NCI-H69 (cell line): ENCODE measurements at places on chromosomes 2 and 18.

DNA sequence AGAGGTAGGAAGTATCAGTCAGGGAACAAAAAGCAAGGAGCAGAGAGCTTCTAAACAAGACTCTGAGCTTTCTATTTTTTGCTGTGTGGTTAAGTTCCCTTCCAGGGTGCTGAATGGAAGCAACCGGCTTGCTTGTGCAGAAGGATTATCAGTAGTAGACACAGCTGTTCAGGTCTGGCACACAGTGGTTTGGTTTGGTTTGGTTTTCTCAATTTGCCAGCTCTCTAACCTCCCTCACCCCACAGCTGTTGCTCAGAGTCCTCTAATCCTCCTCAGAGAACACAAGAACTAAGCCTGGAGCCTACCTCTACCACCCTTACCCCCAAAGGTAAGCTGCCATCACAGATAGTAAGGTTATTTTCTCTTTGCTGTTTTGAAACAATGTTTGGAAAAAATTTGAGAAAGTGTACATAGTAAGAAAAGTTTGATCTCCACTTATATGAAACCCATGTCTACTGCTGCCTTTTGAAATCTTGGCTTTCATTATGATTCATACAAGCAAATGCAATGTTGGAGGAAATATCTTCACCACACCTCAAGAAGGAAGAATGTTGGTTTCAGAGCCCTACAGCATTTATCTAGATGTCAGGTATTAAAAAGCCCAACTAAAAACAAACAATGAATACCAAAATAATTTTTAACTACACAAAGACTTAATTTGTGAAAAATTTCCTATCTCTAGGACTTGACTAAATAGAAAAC, 255.3 kb downstream of the NR4A2 start:
- DNase-seq = peak; percentile 36

DNA sequence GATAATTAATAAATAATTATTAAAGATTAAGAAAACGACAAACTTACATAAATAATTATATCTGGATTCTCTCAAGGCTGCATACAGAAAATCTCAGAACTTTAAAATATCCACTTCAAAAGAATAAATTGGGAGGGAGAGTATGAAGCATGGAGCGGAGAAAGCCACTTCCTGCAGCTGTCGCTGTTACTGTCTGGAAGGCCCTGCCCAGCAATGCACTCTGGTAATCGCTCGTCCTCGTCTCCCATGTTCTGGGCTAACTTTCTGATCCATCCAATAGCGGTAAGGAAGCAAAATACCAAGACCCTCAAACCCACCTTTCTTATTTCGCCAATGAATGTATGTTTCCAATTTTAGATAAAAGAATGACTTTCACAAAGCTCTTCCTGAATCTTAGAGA, 26.7 kb downstream of the CYRIA start:
- no peak for DNase-seq

DNA sequence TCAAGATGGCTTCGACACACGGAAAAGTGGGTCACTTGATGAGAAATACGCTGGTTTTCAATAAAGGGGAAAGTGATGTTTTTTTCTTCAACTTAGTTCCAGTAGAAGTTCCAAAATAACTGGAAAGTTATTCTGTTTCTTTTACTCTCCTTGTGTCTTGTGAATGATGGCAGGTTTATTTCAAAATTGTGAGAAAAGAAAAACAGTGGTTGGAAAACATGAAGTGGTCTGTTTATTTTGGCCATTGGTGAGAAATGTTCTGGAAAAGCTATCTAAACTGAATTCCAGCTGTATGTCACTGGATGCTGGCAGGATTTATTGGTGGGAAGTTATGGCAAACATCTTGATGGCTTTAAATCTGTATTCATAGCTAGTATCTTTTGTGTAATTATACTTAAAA, 484.1 kb downstream of the DCC start:
- no peak for DNase-seq

DNA sequence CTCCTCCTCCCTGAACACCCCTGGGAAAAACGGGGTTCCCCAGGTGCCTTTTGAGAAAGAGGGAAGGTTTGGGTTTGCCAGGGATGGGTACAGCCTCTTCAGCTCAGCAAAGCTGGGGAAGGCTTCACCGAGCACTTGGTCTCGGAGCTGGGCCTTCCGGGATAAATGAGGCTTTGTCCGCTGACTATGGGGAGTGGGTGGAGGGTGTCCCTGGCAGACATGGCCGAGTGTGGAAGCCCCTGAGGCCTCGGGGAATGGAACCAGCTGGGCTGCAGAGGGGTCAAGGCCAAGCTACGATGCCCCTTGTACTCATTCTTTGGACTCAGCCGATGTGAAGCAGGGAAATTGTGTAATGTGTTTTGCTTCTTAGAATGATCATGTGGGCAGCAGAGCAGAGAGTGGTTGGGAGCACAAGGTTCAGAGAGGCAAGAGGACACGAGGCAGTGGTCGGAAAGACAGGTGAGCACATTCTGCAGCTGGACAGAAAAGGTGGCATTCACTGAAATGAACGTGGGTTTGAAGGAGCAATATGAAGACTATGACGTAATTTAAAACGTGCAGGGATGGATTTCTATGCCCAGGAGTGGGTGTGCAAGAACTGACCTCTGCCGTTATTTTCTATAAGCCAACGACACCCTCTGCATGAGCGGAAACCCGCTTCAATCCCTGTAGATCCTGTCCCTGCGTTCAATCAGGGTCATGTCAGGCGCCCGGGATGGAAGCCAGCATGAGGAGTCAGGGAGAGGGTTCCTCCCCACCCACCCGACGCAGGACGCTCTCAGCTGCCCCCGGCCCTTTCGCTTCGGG, 142.6 kb downstream of the PXDN start:
- no peak for DNase-seq

DNA sequence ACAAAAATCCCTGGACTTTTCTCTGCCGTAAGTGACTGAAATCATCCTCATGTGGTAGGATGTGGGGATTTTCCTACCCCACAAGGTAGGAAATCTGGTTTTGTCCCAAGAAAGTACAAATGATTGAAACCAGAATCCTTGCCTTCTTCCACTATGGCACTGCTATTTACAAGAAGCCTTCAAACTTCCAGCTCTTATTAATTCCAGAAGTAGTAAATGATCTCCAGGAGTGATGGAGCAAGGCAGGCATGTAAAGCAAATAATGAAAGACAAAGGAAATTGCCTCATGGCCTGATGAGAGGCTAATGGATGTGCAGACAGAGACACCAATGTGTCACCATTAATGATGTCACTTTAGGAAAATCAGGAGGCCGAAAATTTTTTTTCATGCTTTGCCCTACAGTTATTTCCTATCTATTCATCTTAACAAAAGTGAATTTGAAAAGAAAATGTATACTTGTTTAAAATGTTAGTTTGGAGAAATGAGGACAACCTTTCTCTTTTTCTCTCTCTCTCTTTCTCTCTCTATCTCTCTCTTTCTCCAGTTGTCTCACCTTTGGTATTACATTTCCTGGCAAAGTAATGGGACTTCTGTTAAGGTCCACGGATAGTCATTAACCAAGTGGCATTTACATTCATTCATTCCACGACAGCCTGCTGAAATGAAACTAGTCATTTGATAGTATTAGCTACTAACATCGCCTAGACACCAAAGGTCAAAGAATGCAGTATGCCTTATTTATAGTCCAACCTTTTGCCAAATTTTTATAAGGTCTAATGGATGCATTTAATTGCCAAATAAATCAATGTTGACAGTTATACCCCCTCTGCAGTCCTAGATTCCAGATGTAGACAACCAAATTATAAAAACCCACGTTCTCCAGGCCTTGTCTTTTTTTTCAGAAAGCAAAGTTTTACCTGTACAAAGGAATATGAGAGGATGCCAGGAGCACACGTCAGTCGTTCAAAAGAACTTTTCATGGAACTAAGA, 5.0 kb upstream of the EVA1A start:
- DNase-seq = peak; percentile 57

DNA sequence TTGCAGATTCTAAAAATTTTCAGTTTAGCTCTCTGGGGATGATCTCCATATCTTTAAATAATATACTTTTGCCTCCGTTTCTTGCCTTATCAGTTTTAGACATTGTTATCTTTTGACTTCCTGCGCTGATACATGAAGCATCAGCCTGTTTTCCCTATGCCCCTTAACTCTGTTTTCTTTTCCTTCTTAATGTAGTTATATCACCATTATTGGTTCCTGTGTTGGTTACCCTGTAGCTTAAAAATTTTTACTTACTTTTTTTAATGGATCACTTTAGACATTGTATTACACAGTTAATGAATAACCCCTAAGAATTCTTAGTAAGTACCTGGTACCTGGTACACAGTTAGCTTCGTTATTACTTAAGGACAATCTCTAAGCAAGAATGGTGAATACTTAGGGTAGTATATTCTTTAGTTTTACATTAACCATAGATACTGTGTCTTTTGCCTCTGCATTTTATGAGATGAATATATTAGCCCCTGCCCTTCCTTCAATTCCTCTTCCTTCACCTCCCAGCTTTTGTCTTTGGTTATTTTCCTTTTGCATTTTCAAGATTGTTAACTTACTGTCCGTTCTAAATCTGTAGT, 40.9 kb downstream of the BABAM2 start:
- no peak for DNase-seq

DNA sequence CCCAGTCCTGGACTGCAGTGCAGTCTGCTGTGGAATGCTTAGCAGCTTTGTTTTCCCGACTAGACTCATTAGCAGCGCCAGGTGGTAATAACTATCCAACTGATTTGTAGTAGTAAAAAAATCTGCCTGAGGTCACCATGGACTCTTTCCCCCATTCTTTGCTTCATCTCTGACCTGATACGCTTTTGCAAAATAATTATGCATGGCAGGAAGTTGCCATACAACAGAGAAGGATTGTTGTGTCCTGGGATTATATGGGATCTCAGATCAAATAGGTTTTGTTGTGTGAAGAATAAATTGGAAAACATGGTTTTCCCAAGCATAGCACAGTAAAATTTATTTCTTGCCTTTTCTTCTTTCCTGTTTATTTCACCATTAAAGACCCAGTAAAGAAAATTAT, 72.4 kb upstream of the ATP5MC3 start:
- peak; percentile 30 for DNase-seq

DNA sequence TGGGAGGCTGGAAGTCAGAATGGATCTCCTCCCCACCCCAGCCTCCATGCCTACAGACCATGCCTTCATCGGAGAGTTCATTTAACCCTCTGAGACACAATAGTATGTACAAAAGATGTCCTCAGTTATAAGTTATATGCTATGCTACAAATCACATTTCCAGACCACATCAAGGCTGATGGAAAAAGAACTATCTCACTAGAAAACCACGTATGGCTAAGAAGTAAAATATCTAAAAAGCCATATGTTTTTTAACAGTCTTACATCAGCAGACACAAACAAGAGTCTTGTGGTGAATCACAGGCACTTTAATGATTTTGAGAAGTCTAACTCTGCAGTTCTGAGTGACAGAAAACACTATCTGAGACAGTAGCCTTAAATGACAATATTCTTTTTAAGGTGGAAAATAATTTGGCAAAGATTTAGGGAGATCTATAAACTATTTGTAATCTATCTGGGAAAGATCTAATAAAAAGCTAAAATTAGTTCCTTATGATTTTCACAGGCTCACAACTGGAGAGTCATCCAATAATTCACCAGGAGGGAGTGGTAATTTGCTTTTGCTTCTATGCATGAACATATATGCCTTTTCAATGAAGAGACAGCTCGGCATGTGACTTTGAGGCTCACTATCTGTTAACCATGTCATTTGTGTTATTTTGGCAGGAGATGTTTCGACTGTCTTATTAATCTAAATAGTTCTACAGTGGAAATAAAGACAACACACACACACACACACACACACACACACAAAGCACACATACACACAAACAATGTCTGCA, 197.5 kb downstream of the IRS1 start:
- no peak for DNase-seq

DNA sequence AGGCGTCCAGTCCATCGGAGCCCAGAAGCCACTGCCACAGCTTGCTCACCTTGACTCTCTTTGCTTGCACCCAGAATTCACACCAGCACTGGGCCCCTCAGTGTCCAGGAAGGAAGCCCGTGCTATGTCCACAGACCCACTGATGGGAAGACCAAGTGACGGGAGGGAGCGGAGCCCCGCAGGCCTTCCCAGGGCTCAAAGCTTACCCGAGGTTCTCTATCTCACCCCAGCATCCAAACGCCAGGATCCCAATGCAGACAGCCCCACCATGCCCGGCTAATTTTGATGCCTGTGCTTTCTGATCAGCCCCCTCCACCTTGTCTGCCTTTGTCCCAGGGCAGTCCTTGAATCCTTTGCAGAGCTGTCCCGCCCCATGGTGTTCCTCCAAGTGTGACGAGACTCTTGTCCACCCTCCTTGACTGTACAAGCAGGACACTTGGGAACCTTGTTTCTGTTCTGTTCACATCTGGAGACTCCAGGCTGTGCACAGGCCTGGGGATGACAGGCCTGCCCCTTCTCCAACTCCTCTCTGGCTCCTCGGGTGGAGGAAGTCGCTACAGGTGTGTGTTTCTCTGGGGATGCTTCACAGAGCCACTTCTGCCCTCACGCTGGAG, 12.0 kb downstream of the NPPC start:
- DNase-seq = no peak

GRCh38 chr2:30601375-30601774, 154.3 kb downstream of the LCLAT1 start:
- DNase-seq = no peak

DNA sequence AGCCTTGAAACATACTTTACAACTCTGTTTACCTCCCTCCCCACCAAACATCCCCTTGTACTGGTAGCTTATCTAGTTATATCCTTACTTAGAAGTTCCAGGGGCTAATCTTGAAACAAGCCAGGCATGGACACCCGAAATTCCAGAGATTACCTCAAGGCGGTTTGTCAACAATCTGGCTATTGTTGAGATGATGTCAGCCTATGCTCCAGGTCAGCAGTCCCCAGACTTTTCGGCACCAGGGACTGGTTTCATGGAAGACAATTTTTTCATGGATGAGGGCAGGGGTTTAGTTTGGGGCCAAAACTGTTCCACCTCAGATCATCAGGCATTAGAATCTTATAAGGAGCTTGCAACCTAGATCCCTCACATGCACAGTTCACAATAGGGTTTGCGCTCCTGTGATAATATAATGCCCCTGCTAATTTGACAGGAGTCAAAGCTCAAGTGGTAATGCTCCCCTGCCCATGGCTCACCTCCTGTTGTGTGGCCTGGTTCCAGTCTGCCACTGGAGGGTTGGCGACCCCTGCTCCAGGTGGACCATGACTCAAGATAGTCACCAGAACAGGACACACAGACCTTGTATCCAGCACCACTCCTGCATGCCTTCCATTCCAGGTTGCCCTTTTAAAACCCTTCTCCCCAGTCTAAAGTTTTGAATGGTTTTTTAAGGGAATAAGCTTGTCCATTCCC, 171.2 kb downstream of the SPAG16 start:
- no peak for DNase-seq

DNA sequence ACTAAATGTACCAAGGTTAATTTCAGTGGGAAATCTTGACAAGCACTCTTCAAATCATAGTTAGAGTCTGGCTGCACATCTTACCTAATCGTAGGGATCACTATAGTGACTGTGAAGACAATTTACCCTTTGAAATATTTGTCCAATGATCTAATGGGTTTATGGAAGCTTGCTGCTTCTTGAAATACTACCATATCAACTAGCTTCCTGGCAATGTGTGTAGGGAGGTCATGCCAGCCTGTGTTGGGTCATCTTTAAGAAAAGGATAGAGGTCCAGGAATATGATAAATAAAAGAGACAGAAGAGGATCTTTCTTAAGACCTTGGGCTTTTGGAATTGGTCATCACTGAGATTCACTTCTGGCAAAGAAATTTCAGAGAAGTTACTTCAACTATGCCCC, 84.4 kb downstream of the POLE4 start:
- no peak for DNase-seq

GRCh38 chr2:232789082-232789481, 12.7 kb upstream of the KCNJ13 start:
- no peak for DNase-seq

- DNase-seq = no peak
These were observed 16.2 kb downstream of the EML4 start for GRCh38 chr2:42185220-42185921.

- no peak for DNase-seq
These were observed 41.5 kb upstream of the LTBP1 start for GRCh38 chr2:32905270-32905669.
